ENCODE measurements at places on chromosomes 13 and 19.

GRCh38 chr13:84479656-84480055, 597.4 kb upstream of the SLITRK1 start:
- no peak for DNase-seq

GRCh38 chr13:27667946-27668345, 46.3 kb downstream of the POLR1D start:
- no peak for DNase-seq

DNA sequence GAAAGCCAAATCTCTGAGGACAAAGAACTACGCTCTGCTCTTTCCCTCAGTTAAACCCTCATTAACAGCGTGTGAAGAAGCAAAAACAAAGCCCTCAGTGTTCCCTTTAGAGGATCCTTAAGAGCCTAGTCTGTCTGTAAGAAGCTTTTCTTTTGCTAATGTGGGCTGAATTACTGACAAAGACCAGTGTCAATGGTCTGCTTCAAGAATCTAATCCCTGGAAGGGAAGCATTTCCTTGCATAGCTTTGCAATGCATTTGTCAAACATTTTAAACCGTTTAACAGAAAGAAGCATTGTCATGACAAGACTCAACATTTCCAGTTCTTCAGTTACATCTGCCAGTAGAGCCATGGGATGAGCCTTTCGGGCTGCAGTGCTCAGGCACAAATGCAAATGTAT, 64.9 kb downstream of the EDNRB start:
- no peak for DNase-seq

- DNase-seq = no peak
These were observed 665 bp downstream of the ZNF497 start for GRCh38 chr19:58361900-58362271.

Measured in CD4-positive, alpha-beta T cell (primary cell).